Activated T-cell treated with anti-CD3 and anti-CD28 coated beads for 24 hours (primary cell): ENCODE measurements at places on chromosomes 1 and 21.

DNA sequence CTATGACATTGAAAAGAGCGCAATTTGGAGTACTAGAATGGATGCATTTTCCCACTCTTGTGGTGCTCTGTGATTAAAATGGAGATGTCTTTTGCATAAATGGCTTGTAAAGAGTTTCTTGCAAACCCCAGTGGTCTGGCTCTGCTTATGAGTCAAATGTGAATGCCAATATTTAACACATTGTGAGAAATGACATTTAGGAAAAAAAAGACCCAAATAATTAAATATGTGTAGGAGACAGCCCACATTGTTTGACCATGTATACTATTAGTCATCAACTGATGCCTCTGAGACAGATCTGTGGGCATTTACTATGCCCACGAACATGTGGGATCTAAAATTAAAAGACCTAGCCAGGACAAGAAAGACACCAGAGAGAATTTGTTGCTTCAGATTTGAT is 22.2 kb upstream of the RUNX1 start:
- DNase-seq: no peak

DNA sequence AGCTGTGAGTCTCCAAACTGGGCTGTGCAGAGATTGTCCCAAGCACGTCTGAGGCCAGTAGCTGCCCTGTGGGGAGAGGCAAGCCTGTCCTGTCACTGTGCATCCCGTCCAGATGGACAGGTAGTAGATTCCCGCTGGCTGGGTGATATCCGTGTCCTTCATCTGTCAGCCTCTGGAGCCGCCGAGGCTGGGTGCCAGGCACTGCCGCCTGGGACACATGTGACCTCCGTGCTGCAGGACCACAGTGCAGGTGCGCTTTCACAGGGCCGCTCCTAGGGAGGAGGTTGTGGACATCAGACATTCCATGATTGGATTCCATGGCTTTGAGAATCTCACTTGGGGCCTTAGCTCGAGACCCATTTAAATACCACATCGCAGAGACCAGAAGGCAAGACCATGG is 4.7 kb downstream of the PDXK start:
- no peak for DNase-seq

DNA sequence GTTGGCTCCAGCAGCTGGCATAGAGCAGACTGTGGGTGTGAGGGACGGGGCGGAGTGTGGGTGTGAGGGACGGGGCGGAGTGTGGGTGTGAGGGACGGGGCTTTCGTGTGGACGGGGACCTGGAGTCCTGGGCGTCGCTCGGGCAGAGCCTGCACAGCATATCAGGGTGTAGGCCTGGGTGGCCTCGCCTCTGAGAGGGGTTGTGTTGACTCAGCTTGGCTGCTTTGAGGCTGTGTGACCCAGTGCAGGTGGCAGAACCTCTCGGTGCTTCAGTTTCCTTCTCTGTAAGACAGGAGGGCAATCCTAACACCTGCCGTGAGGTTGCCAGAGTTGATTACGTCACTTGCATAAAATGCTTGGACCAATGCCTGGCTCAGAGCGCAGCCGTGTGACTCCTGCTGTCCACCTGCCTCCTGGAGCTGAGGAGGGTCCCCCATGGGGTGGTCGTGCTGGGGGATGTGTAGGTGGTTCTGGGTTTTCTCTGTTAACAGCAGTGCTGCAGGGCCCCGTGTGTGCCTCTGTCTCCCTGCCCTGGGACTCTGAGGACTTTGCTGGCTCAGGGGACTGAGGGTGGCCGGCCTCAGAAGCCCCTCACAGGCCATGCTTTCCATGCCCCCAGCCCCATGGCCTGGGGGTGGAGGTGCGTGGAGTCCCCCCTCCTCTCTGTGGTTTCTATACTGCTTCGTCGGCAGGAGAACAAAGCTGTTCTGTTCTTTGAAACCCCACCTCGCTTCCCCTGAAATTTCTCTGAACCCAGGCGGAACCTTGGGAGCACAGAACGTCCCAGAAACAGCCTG is 15.4 kb downstream of the PDXK start:
- no peak for DNase-seq

- DNase-seq: no peak
These were observed 21.0 kb downstream of the B3GALT5 start for GRCh38 chr21:39633770-39634181.

- DNase-seq: no peak
These were observed 25.4 kb upstream of the ADARB1 start for GRCh38 chr21:45048968-45049367.

GRCh38 chr1:161047436-161048420 is 2.0 kb upstream of the USF1 start:
- no peak for DNase-seq

GRCh38 chr1:30637183-30637980 is 86.0 kb downstream of the MATN1 start:
- no peak for DNase-seq

DNA sequence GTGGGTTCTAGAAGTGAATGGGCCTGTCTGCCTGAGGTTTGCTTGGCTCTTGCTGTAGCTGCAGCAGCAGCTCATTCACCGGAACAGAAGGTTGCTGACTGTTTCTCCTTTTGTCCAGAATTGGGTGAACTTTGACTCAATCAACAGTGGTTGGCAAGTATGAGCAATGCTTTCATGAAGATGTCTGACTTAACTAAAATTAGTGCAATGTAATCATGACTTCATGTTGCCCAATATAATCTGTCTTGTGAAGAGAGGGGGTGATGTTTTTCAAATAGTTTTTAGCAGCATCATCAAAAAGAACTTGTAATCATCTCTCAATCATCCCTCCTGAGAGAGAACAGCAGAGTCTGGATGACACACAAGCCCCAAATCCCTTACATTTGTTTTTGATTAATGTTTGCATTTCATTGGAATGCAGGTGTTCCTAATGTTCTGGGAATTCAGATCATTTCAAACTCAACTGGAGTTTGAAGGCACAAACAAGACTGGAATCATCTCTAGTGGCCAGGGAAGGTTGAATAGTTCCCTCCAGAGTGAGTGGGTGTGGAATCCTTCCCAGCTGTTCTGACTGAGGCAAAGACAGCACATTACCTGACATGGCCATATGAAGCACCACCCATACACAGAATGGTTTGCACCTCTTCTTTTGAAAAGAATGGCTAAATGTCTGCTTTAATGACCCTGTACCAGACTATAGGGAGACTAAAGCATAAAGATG is 82.9 kb downstream of the HLX start:
- DNase-seq: no peak
